OCI-M1 (cell line): ENCODE measurements at places on chromosomes 1 and 21.

DNA sequence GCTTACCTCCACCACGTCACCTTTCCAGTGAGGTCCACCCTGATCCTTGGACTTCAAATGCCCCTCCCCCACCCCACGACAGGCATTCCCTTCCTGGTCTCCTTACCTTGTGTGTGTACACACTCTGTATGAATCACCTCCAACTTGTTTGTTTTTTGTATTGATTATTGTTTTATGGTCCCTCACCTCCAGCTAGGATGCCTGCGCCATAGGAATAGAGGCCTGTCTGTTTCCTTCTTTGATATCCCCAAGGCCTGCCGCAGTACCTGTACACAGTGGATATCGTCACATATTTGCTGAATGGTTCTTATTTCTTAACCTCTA, 219.6 kb upstream of the POU3F1 start:
- no peak for DNase-seq

GRCh38 chr1:24998563-24999245, 68.6 kb upstream of the RUNX3 start:
- DNase-seq: no peak

DNA sequence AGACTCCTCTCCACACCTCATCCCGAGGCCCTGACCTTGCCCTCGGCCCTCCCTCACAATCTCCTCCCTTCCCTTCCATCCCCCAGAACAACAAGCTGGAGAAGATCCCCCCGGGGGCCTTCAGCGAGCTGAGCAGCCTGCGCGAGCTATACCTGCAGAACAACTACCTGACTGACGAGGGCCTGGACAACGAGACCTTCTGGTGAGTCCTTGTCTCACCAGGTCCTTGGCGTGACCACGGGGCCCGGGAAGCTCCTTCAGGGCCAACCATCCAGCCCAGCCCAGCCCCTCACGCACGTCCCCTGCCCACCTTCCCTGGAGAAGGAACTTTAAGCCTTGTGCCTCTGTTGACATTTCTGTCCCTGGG, 15.6 kb downstream of the PODN start:
- DNase-seq: no peak

- DNase-seq: no peak
Measured at GRCh38 chr1:199759268-199759730, 268.2 kb upstream of the NR5A2 start.

- no peak for DNase-seq
Measured at GRCh38 chr1:20871419-20871818, 84.3 kb upstream of the HP1BP3 start.

- DNase-seq: no peak
Measured at GRCh38 chr21:38813143-38813542, 7.4 kb downstream of the ETS2 start.

DNA sequence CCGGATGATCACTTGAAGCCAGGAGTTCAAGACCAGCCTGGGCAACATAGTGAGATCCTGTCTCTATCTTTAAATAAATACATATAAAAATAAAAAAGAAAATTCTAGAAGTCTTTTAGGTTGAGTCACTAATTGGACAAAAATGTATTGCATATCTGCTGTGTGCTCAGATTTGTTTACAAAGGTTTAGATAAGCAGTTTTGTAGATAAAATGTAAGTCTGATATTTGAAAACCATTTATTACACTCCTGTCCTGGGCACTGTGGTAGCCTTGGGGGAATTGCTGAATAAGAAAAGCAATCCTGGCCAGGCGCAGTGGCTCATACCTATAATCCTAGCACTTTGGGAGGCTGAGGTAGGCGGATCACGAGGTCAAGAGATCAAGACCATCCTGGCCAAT, 11.6 kb downstream of the GMEB1 start:
- no peak for DNase-seq

DNA sequence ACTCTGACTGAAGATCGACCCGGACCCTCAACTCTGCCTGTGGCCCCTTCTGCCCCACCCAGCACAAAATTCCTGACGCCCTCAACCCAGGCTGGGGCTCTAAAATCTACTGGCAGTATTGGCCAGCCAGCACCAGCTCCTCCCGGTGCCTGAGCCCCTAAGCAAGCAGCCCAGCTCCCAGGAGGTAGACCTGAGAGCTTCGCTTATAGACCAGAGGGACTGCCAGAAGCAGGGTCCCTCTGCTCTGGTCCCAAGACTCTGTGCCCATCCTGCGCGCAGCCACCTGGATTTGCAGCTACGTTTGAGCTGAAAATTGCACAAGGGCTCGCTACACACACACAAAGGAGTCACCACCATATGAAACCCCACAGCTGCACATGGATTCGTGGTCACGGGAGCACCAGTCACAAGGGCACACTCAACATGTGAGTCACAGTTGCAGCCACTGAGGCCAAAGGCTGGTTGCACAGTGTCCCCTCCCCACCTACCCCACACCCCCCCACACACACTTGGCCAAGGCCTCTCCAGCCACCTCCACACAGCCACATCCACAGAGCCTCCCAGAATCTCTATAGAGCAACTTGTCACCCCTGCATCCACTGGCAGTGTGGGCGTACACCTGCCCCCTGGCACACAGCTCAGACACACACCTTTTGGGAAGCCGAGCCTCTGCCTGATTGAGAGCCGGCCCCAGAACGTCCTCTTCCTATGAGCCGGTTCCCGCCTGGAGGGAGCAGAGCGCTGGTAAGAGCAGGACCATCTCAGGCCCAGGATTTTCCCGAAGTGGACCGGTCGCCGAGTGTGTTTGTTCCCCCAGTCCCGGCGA, 1.1 kb upstream of the DMBX1 start:
- DNase-seq: no peak

- no peak for DNase-seq
Measured at GRCh38 chr1:98698625-98699024, 37.1 kb downstream of the SNX7 start.

GRCh38 chr1:56820755-56821461, 1.7 kb upstream of the FYB2 start:
- peak; percentile 84 for DNase-seq

GRCh38 chr1:91761295-91761721, 124.6 kb downstream of the TGFBR3 start:
- DNase-seq: peak; percentile 56

DNA sequence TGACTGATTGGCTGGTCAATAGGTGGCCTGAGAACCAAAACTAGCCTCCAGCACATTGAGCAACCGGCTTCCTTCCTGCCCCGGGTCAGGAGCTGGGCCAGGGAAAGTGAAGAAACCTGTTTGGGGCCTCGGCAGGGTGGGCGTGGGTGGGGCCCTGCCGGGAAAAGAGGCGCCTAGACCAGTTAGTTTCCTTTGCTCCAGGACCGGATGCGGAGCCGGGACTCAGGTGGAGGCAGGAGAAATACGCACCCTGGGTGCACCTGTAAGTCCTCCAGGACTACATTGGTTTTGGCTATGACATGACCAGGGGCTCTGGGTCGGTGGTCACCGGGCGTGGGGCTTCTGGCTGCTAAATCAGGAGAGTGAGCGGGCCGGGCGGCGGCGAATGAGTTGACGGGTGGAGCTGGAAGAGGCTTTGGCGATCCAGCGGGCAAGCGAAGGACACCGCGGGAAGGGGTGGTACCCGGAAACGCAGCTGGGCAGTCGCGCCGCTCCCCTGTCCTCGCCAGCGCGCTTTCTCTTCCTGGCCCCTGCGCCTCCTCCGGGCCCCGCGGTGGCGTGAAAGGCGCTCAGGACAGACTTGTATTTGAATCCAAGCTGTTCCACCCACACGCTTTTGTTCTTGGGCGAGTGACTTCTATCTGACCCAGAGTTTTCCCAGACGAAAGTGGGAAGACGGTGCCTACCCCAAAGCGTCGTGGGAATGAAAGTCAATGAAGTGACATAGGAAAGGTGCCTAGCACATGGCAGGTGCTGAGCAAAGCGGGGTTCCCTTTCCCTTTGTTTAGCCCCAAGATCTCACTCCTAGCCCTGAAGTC, 30.6 kb upstream of the JUN start:
- DNase-seq: no peak
